Transverse colon (tissue), 4 donors: ENCODE measurements at places on chromosomes 16 and 17. TPM values are rescaled to one million over a fixed set of nuclear protein-coding genes. Genes with fewer than 3 reads are reported as not detected.

DNA sequence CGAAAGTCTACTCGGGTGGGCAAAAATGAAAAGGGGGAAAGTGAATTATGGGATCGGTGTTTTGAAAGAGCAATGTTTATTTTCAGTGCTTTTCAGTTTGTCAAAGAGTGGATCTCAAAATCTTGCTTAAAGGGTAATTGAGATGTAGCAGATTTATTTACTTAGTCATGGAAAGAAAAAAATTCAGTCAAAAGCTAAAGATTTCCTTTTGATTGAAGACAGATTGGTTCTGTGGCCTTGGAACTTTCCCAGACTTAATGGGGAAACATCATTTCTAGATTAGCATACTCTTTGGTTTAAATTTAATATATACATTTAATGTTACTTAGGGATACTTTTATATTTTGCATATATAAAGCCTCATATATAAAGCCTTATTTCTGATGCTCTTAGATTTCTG lies 20.6 kb downstream of the PRKAR1A start:
- DNase-seq, result no peak

GRCh38 chr17:74859459-74860228 lies at the start of gene GRIN2C:
Gene GRIN2C (minus strand): TSS chr17:74859885. CDS start chr17:74855092, 4,793 bp downstream.
- no peak for DNase-seq

GRCh38 chr16:21698169-21699032 lies 34.6 kb downstream of the OTOA start:
- DNase-seq, result no peak

AATK gene
- 9.4 TPM for total RNA-seq

DNA sequence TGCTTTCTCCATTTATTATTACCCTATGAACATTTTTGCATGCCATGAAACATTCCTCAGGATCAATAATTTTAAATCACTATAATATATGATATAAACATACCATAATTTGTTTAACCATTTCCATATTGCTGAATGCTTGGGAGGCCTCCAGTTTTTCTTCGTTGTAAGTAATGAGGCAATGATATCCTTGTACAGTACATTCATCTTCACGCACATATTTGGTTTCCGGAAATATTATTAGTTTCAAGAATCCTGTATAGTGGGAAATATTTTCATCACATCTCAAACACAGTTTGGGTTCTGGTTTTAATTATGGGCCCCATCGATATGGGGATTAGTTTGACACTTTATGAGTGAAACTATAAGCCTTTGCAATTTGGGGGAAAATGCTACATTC lies 135.4 kb downstream of the HS3ST3B1 start:
- no peak for DNase-seq

DNA sequence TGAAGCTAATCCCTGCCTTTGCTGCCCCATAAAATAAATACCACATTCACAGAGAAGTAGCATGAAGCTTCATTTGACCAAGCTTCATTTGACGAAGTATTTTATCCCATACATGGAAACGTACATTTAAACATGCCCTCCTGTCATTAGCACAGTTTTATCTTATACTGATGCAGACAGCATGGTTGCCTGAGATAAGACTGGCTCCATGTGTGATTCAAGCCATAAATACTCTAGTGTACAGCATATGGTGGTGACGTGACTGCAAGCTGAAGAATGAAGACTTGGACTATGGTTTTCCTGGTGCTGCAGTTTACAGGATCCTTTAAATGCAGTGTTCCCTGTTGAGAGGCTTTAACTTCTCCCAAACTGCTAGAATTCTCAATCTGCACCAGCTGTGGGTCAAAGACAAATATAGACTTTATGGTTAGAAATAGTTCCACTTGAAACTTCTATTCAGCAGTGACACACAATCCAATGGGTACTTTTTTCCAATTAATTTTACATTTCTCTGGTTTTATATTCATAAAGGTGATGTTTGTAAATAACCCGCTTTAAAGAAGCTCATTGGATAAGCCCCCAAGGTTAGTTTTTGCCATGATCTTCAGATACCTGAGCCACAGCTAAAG lies 64.9 kb downstream of the CYB561 start:
- no peak for DNase-seq

DNA sequence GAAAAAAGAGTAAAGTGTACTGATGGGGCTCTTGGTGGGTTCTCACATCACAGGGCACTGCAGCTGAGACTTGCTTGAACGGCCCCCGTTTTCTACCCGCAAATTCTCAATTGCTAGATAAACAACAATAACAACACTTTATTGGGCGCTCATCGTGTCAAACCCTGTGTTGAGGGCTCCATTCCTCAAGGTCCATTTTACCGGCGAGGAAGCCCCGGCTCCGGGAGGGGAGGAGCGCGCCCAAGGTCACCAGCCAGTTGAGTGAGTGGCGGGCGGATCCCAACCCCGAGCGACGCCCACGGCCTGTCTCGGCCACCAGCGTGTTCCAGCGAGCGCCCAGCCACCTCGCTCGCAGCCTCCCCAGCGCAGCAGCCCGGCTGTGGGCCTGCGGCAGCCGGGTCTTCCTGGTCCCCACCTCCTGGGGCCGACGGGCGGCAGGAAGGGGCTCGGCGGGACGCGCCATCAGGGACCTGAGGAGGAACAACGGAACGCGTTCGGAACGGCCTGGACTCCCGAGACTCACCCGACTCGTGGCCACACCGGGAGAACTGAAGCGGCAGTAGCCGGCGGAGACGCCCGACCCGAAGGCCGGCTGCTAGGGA lies 373 bp downstream of the CMC2 start:
- peak; percentile 85 for DNase-seq

CLEC3A gene
- not detected for total RNA-seq

GRCh38 chr16:68768175-68768574 lies 31.1 kb downstream of the CDH1 start:
- no peak for DNase-seq

- DNase-seq, result no peak
Measured at GRCh38 chr17:70984873-70985272, 815.5 kb downstream of the KCNJ2 start.

DNA sequence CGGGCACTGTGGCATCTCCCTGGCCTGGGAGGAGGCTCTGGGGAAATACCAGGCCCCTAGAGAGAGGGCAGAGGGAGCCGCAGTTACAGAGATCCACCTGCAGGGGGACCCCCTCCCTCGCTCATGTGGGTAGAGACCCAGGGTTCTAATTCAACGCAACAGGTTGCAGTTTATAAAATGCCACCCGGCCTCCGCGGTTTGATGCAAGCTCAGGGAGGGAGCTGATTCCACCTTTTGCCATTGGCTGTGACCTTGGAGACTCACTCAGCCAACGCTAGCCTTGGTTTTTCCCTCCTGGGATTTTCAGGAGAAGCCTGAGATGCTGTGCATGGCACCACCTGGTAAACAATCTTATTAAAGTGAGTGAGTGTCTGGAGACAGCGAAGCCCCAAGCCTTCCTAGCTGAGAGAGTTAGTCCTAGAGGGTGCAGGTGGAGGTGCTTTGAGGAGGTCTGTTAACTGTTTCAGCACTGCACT lies 12.1 kb downstream of the TTLL6 start:
- peak; percentile 76 for DNase-seq

GRCh38 chr17:903691-904481 lies 75.7 kb downstream of the NXN start:
- no peak for DNase-seq

KRT27 gene
- not detected for total RNA-seq

PMP22 gene
- total RNA-seq, result 70.9 TPM

IFI35 gene
- total RNA-seq, result 11.5 TPM

DNA sequence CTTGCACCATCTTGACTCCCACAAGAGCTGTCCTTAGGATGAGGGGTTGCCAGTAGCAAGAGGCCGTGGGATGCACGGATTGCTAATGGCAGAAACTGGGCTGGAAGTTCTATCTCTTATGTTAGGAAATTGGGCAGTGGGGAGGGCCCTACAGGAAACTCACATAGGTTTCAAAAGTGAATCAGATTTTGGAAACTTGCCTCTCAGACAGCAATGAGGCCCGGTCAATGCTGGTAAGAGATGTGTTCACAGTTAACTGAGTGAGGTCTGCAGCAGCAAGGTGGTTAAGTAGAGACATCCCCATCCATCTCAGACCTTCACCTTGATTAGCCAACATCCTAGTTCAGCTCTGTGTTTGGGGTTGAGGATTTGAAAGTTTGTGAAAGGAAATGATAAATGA lies 164.7 kb downstream of the ABCA8 start:
- DNase-seq, result no peak

DNA sequence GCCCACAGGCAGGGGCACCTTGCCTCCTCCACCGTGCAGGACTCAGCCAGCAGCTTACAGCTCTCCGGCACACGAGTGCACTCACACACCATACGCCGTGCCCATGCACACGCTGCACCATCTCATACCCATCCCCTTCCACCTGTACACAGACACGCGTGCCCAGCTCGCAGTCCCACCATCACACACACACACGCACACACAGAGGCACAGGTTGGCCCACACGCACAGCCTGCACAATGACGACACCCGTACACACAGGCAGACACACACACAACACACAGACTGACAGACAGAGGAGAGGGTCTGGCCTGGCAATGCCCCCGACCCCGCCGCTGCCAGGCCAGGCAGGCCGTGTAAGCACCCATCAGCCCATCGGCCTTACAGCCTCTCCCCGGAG lies 12.1 kb downstream of the CASKIN1 start:
- DNase-seq, result no peak

GRCh38 chr17:7854078-7854777 lies 638 bp upstream of the TMEM88 start:
- no peak for DNase-seq

CACNA1G gene
- total RNA-seq, result not detected

GRCh38 chr16:85211271-85211801 lies 99.1 kb upstream of the CIBAR2 start:
- DNase-seq, result no peak

DNA sequence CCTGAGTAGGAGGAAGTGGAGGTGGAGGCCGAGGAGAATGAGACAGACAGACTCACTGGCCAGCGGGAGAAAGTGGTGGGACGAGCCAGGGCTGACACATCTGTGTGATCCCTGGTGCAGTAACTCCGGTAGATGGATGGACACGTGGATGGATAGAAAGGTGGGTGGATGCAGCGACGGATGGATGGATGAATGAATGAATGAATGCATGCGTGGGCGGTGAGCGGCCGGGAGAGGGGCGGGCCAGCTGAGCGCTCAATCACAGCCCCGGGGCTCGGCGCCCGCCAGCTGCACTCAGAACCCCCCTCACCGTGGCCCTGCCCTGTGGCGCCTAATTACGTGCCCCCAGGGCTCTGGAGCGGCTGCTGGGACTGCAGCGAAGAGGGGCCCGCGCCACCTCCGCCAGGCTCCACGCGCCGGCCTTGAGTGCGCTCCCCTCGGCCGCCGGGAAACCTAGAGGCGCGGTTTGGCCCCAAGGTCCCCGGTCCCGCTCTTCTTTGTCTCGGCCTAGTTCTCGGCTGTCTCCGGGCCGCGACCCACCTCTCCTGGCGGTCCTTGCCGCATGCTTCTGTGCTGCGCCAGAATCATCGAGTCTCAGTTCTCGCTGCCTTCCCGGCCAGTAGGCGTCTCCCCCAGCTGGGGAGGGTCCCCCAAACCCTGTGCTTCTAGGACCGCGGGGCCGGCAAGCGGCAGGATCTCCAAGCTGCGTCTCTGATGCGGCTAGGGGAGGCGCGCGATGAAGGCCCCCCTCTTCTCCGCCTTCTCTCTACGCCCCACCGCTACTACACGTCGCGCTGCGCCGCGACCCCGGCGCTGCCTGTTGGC lies 41.0 kb downstream of the RAI1 start:
- no peak for DNase-seq

DNA sequence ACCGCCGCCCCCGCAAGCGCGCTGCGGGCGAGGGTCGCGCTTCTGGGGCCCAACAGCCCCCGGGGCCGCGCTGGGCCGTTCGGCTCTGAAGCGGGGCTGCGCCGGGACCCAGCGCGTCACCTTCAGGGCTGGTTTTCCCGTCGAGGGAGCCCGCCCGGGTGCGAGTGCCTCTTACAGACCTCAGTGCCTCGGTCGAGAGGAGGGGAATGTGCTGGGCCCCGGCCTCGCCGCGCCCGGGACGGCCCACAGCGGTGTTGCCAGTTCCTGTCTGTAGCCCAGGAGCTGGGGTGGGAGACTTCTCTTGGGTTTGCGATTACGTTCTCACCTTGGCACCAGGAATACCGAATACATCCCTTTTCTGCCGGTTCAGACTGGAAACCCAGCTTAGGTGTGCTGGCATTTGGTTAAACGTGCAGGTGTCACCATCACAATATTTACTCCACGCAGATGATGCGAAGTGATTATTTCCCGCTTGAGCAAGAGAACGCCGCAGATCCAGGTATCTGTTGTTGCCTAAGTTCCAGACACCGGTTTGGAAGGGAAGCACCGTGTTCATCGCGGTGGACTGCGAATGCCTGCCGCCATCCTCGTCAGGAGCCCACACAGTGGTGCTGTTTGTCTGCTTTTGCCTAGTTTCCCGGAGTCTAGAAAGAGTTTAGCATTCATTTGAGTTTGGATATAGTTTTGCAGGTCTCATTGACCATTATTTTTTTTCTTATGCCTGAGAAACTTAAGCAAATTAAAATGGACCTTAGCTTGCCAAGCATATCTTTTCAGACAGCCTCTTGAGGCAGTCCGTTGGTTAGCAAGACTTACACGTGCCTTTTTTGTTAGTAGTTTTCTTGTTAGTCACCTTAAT lies 914 bp downstream of the MAP1LC3B start:
- peak; percentile 64 for DNase-seq

TK2 gene
- total RNA-seq, result 17.1 TPM

DNA sequence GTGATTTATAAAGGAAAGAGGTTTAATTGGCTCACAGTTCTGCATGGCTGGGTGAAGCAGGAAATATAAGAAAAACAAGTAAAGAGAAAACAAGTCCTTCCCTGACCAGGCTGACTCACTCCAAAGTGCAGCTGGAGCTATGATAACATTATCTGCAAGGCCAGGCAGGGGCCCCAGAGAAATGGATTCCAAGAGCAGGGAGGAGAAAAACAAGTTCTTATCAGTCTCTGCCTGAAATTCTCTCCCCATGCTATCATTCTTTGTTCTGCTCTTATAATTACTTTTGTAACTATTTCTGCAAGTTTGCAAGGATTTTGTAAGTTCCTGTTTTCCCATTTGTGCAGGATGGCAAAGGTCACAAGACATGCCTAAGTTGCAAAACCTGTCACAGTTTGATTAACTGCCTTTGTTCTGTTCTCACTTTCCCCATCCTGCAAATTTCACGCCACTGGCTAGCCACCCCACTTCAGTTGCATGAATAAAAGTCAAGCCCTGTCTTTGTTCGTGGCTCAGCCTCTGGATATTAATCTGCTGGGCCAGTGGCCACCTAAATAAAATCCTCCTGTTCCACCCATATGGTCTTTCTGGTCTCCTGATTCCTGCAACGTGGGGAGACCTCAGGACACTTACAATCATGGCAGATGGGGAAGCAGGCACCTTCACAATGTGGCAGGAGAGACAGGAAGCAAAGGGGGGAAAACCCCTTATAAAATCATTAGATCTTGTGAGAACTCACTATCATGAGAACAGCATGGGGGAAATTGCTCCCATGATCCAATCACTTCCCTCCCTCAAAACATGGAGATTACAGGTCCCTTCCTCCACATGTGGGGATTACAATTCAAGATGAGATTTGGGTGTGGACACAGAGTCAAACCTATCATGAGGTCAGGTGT lies 13.1 kb downstream of the ABCA9 start:
- peak; percentile 66 for DNase-seq

XYLT1 gene
- total RNA-seq, result 22.3 TPM

GRCh38 chr16:80759419-80760162 lies 44.8 kb downstream of the CDYL2 start:
- DNase-seq, result no peak
